ENCODE measurements at places on chromosomes 12 and 14.

- DNase-seq = no peak
These were observed 30.0 kb downstream of the TUNAR start for GRCh38 chr14:95906591-95906990.

- no peak for DNase-seq
These were observed 10.7 kb downstream of the NR1H4 start for GRCh38 chr12:100484183-100484886.

DNA sequence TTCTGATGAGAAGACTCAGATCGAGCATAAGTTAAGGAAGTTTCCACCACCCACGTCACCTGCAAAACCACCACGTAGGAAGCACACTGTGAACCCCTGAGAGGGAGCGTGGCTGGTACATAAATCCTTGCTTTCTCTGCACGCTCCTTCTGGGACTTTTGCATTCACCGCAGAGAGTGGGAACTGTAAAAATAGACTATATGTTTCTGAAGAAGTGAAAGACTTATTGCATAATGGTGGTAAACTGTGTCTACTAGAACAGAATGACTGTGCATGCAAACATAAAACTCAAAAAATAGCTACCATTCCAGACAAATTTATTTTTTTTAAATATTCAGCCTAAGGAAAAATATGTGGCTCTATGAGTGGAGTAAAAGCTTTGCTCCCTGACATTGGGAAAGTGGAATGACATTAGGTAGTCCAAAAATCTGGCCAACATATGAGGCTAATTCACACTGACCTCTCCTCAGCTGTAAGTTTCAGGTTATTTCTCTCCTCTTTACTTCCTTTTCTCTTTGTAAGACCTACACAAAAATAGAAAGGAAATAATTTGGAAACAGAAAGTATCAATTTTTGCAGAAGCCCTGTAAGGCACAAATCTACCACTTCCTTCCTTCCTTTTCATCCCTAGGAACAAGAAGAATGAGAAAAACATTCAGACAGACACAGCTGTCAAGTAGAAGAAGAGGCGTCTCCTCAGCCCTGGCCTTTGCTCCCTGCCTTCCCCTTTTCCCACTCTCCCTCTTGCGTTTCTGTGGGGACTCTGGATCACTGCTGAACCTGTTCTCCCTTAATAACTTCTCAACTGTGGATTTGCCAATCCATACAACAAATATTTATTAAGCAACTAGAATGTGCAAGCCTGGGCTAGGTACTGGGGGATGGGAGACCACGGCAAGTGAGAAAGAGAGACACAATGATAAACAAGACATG is 264.3 kb upstream of the FOXN3 start:
- DNase-seq = peak; percentile 52

DNA sequence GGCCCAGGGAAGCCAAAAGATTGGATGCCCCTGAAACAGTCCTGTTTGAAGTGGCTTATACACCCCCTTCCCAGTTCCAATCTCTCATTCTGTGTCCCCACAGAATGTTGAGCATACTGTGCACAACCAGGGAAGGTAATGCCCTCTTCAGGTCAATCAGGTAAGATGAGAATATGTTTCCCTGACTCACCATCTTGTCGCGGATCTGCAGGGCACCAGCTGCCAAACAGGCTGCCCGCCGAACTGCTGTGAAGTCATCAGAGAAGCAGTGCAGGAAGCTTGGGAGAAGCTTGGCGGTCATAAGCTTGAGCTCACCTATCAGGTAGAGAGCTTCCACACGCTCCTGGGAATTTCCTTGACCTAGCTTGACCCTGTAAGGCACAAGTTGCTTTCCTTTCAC is 9.6 kb downstream of the RIOX1 start:
- DNase-seq = no peak

DNA sequence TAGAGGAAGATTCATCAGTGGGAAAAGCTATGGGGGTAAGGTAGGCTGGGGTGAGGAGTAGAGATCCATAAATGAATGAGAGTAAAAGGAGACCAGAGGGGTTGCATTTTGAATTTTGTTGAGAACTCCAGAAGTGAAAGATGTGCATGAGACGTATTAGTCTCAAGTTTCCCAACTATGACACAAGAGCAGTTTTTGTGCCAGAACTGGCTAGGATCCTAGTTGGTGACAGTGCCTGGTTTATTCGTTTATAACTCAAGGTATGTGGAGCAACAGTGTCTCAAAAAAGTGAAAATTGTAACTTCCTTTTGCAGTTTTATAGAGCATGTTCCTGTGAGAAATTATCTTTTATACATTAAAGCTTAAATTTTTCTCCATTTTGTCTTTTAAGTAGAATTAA is 377.0 kb downstream of the NPAS3 start:
- DNase-seq = no peak

DNA sequence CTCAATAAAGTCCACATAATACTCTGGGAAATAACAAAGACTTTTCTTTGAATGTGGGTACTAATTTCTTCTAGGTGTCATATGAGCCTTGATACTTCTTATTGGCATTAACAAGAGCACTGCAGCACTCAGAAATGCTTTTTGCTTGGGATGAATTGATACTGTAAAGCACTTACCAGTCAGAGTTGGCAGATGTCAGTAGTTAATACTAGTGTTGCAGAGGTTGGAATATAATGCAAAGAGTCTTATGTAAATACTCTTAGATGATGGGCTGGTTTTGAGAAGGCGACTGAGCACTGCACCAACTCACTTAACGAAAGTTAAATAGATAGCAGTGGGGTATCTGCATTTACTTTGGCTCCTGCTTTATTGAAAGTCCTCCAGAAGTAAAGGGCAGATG is 25.6 kb upstream of the MBIP start:
- no peak for DNase-seq

DNA sequence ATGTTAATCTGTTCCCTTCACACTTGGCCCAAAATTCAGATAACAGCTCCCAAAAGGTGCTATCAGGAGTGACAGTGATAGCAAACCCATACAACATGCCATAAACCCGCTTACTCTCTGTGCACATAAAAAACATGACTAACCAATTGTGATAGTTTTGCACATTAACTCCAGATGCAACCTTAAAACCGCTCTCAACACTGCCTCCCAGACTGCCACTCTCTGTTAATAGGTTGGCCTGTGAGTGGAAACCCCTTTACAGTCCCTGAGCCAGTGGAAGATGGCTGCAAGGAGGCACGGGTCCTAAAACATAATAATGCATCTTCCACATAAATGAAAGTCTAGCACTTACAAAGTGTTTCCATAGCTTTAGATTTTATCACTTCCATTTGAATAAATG is 12.0 kb upstream of the TMTC1 start:
- no peak for DNase-seq

- no peak for DNase-seq
These were observed 237.3 kb downstream of the CACNA1C start for GRCh38 chr12:2290091-2290490.

GRCh38 chr12:49554266-49554665 is 13.7 kb downstream of the MCRS1 start:
- no peak for DNase-seq

DNA sequence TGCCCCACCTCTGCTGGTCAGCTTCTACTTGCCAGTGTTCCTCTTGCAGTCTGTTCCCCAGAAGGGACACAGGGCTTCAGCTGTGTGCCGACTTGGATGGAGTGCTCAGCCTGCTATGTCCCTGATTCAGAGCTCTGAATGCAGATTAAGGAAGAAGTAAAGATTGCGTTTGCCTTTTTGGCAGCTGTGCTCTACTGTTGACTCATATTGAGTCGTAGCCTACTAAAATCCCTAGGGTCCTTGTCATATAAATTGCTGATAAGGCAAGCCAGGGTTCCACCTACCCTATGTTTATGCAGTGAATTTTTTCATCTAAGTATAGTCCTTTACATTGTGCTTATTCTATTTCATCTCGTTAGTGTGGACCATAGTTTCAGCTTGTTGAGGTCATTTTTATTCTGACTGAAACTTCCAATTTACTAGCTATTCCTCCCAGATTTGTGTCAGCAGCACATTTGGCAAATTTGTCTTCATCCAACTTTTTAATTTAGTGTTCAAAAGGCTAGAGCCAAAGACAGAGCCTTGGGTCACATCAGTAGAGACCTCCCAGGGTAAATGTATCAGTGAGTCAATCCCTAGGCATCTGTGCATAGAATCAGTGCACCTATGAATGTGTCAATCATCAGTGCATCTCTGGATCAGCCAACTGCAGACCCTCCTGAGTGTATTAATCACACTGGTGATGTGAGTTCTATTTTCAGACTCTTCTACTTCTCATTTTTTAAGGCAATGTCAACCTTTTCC is 31.9 kb downstream of the CACNA1C start:
- DNase-seq = no peak

DNA sequence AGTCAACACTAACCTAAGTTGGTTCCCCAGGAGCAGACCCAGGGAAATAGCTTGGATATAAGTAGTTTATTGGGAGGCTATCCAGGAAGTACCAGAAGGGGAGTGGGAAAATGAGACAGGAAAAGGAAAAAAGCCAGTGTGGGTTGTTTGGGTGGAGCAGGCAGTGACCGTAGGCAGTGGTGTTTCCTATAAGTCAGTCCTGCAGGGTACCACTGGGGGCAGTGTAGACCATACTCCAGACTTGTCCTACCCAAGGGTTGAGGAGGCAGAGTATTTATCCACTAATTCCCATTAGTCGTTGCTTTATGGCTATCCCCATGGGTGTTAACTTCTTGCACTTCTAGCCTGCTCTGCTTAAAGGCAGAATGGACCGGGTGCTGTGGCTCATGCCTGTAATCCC is 6.4 kb upstream of the CCDC60 start:
- no peak for DNase-seq

- DNase-seq = peak; percentile 57
These were observed 425.2 kb downstream of the PCNX1 start for GRCh38 chr14:71332476-71332875.

DNA sequence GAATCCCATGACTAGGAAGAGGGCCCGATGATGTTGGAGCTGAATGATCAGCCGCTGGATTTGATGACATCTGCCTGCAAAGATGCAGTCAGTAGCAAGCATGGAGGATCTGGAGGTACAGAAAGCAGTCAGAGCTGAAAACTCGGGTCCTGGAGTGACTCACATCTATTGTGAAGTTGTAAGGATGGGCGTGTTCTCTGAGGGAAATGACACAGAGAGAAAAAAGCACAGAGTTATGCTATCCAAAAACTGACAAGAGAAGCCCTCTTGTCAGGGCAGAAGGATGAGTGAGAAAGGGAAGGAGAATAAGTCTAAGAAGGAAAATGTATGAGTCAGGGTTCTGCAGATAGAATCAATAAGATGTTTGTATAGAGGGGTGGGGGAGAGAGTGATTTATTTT is 380.4 kb upstream of the CCDC196 start:
- peak; percentile 68 for DNase-seq

GRCh38 chr14:77276959-77277358 is 6.0 kb upstream of the NGB start:
- DNase-seq = no peak

- peak; percentile 74 for DNase-seq
These were observed 38.0 kb downstream of the LTBP2 start for GRCh38 chr14:74574090-74574433.

DNA sequence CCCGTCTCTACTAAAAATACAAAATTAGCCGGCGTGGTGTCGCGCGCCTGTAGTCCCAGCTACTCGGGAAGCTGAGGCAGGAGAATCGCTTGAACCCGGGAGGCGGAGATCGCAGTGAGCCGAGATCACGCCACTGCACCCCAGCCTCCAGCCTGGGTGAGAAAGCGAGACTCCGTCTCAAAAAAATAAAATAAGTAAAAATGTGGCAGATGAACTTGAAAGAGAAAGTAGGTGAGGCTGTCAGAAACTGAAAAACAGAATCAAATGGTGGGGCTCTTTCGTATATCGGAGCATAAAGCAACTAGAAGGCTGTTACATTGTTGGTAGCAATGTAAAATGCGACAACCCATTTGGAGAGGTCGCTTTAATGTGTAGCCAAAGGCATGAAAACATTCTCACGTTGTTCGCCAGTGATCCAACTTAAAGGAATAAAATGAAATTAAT is 767 bp upstream of the CCNT1 start:
- DNase-seq = peak; percentile 16

DNA sequence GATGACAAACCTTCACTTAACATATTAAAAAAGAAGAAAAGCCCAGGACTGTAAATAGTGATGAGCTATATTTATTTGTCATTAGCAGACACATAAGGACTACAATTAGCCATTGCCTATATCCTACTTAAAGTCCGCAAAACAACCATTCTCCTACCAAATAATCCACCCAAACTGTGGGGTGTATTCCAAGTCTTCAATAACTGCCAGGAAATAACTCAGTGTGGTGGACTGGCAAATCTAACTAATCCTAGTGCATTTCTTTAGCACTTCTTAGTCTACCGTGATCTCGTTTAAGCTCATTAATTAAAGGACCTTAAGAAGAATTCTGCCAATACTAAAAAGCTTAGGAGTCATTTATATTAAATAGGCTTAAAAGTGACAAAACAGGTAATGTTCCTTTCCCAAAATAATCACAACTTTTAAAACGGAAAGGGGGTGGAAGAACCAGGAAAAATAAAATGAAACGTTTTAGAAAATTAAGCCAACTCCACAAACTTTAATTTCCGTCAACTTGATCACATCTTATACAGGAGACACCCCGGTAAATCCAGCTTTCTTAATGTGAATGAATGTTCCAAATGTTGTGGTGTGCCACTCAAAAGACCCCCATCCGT is 1.8 kb downstream of the NOVA1 start:
- no peak for DNase-seq

DNA sequence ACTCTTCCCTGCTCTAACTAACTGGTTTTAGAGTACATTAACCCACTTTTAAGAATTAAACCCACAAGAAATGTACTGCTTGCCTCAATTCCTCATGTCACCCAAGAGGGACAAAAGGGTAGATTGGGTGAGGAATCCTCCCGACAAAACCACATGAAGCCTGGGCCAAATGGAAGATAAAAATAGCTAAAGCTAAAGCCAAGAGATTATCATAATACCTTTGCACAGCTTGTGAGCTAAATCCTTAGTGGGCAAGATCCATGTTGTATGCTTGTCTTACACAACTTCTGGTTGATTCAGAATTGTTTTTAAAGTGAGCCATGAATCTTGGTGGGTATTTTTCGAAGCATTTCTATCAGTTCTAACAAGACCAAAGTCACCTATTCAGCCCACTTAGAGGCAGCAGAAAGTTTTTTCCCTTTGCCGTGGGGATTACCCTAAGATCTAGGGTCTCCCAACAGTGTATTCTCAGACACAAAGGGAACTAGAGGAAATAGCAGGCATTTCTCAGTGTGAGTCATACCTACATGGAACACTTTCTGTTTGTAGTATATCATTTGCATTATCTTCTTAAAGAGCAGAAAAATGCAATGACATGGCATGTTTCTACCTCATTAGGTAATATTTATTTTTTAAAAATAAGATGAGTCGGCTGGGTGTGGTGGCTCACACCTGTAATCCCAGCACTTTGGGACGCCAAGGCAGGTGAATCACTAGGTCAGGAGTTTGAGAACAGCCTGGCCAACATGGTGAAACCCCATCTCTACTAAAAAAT is 616.6 kb downstream of the KCNH5 start:
- no peak for DNase-seq
